ENCODE measurements at places on chromosomes 11 and 22.
A peak's percentile ranks its signal among the peaks of the same experiment; 100 is the strongest.

DNA sequence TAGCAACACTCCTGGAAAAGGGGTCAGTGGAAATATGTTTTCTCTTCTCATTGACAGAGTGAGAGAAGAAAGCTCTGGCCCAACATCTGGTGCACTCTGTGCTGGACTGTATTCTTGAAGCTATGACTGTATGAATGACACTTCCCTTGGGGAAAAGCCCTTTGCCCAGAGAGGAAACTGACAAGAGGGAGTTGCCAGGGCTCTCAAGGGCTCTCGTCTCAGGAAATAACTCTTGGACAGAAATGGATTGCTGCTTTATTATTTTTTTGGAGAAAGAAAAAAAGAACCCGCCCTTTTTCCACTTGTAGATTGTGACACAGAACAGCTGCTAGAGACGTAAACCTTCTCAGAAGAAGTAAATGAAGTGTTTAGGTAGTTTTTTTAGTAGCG is 11.4 kb downstream of the ETS1 start:
- no peak for DNase-seq

DNA sequence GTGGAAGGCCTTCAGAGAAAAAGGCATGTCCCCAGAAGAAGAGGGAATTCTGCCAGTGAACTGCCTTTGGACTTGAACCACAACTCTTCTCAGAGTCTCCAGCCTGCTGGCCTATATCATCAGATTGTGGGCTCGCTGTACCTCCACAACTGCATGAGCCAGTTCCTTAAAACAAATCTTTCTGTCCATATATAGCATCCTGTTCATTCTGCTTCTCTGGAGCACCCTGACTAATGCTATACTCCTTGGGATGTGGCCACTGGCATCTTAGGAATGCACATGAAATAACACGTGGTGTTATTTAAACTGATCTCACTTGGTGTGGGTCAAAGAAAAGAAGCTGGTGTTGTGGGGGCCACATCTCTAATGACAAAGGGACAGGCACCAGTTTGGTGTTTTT is 58.3 kb upstream of the VSTM5 start:
- DNase-seq = peak; percentile 92

DNA sequence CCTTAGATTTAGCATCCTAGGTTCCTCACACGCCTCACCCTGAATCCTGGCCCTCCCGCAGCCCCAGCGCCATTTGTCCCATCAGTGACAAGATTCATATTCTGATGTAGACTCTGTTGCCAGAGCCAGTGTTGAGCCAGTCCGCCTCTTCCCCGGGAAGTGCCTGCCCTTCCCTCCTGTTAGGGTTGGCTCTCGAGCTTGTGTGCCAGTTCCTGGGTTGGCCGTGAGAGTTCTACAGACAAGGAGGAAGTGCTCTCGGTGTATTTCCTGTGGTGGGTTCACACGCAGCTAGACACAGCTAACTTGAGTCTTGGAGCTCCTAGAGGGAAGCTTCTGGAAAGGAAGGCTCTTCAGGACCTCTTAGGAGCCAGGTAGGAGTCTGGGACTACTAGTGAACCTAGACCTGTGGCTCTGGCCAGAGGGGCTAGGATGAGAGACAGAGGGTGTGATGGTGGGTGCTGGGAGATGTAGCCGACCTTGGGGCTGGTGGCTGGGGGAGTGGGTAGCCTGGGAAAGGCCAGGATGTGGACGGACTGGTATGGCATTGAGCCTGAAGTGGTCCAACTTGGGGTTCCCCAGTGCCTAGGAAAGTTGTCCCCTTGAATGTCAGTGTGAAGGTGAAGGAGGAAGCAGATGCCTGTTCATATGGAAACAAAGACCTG is at the start of gene IL18BP:
Gene IL18BP, plus strand, starts transcription at position 261 of the 662 bp plus-strand sequence. CDS start 1,076 bp downstream, outside the sequence.
- no peak for DNase-seq

DNA sequence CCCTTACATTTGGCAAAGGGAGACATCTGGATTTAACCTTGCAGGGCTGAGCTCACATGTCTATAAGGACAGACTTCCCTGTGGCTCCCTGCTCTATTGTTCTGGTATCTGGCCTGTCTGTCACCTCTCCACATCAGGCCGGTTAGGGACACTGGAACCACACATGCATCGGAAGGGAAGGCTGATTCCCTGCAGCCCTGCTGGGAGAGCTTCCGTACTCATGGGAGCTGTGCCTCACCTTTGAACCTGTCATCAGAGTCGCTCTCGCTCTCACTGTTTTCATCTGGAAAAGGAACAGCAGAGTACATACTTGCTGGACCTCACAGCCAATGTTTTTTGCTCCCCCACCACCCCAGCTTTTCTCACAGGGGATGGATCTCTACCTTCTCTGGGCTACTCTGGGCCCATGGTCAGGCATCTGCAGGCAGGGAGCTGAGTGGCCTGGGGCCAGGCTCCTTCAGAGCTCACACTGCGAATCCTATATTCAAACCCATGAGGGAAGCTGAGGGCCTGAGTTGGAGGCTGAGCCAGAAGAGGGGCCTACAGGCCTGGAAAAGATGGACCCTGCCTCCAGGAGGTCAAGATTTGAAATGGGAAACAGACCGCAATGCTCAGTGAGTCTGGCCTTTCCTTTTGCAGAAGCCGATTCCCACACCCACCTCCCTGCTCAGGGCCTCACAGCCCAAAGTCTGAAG is 31.3 kb downstream of the RPL27A start:
- DNase-seq = no peak

GRCh38 chr11:116605543-116606459 is 167.0 kb downstream of the BUD13 start:
- DNase-seq = no peak

DNA sequence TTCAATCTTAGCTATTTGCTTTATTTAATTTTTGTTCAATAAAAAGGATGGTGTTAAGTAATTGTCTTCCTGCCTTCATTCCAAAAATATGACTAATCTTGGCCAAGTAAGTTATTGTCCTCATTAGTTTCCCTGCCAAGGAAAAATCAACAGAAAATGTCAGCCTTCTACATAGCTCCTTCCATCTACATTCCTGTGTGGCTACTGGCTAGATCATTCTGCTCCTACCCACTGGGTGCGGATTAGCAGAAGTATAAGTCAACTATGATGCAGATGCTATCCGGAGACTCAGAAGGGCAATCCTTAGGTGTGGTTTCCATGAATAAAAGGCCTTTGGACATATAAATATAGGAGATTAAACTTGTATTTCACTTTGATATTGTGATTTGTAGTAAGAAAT is 154.4 kb downstream of the SBF2 start:
- no peak for DNase-seq

DNA sequence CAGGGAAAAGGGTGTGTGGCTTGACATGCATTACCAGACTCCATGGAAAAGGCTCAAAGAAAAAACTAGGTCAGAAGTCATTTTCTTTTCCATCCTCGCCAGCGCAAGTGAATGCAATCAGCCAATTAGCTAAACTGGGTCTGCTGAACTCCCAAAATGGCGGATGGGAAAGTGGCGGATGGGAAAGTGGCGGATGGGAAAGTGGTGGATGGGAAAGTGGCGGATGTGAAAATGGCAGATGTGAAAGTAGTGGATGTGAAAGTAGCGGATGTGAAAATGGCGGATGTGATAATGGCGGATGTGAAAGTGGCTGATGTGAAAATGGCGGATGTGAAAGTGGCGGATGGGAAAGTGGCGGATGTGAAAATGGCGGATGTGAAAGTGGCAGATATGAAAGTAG is 158.4 kb downstream of the CEP164 start:
- no peak for DNase-seq

DNA sequence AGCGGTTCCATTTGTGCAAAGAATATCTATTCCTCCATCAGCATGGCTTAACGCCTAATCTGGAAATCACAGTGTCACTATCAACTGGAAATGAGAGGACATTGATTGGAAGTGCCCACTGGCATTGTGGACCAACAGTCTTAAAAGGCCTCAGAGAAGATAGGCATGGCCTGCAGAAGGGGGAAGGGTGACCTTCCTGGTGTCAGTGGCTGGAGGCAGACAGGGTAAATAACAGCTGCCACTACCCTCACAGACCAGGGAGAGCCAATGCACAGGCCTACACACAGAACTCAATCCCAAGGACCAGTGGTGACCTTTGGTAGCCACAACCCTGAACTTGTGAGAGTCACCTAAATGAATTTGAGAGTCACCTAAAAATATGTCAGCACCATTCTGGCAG is 36.0 kb downstream of the DDIAS start:
- DNase-seq = no peak
